ENCODE measurements at places on chromosomes 6 and 20.
A peak's percentile ranks its signal among the peaks of the same experiment; 100 is the strongest.

DNA sequence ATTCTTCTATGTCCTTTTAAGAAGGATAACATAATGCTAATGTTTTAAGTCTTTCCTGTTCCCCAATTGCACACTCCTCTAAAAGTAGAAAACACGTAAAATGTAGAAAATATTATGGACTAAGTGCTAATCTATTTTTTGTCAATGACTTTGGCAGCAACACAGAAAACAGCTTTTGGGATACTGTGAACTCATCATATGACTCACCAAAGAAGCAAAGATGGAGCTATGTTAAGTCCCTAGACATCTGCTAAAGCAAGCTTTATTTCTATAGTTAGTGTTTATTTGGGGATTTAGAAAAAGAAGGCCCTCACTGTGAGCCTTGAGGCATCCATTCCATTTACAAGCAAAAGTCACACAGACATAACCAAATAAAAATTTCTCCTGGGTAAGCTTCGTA is 23.0 kb downstream of the OPN5 start:
- DNase-seq: no peak

DNA sequence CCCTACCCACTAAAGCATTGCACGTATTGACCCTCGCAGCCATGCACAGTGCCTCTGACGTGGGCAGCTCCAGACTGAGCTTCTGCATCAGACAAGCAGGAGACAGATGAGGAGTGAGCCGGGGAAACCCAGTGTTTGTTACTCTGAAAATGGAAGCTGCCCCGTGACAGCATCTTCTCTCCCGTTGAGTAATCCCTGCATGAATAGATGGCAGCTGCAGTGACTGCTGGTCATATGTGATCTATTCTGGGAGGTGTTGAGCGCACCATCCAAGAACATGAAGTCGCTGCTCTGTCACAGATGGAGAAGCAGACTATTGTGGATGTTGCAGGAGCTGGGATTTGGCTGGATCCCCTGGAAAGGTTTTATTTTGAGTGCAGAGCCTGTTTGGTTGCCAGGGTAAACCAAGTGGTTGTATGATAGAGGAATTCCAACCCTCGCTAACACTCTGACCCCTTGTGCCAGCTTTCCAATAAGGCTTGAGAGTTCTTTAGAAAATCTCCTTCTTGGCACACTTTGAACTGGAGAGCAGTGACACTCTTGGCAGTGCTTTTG is 242.2 kb downstream of the NRN1 start:
- DNase-seq: peak; percentile 68

GRCh38 chr6:150185732-150186117 is 42.9 kb downstream of the PPP1R14C start:
- no peak for DNase-seq

DNA sequence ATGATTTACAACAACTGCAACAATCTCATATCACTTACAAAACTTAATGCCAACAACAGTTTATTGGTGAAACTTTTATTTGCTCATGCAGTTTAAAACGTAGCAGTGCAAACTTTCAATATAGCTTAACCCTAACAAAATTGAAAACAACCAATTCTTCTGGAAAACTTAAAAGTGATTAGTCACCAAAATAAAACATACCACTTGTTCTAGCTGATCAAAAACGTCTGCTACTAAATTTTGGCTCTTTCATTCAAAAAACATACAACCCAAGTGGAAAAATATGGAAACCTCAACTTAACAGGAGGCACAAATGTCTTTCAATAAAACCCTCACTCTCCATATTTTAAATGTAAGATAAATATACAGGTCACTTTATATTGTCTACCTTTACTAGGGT is 39.6 kb downstream of the COL12A1 start:
- no peak for DNase-seq

- DNase-seq: no peak
These were observed 47.0 kb downstream of the ARID1B start for GRCh38 chr6:156824142-156824541.

DNA sequence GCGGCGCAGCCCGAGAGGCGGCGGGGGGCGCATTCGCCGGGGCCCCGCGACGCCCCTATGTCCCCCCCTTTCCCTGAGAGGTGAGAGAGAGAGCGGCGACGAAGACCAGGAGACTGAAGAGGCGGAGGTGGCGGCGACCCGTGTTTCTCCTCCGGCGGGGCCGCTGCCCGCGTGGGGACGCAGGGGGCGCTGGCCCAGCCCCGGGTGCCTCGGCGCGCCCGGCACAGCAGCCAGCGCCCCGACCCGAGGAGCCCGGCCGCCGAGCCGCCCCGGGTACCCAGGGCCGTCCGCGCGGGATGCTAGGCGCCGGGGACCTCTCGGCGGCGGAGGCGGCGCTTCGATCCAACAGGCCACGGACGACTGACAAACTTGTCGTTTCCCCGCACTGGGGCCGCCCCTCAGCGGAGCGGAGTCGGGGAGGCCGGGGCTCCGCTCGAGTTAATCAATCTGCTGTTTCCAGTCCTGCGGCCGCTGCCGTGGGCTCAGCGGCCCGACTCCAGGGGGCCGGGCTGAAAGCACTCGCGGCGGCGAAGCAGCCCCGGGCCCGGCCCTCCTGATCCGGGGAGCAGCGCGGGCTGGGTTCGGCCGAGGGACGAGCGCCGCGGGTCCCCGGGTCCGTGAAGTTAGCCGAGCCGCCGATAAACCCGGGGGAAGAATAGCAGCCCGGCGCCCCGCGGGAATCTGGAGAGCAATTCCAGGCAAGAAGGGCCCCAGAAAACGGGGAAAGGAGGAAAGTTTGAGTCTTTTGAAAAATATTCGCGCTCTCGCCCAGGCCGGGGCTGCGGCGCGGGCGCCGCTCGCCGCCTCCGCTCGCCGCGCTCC is 631 bp downstream of the MDGA1 start:
- DNase-seq: peak; percentile 12

DNA sequence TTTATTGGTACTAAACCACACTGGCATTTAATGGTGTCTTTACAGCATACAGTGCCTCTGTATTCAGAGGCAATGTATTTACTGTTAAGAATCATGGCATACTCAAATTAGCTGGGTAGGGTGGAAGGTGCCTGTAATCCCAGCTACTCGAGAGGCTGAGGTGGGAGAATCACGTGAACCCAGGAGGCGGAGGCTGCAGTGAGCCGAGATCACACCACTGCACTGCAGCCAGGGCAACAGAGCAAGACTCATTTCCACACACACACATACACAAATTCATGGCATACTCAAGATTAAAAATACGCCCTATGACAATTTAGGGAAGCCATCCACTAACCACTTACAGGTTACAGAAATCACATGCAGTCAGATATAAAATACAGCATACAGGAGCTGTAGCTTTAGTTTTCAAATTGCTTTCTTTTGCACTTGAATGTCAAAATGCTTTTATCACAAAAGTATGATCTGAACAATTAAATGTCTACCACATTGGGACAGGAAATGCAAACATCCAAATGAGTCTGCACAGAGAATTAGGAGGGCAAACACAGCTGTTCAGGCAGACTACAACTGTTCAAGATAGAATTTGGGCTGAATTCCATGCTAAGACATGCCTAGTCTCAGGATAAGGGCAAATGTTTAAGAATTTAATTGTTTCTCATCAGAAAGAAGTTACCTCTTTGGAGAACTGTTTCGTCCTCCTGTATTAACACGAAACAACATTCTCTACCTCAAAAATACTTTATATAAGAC is 36.4 kb downstream of the CSNK2A1 start:
- no peak for DNase-seq

Data from AG10803 (cell line).